ENCODE measurements at places on chromosomes 4 and X.

GRCh38 chr4:13968723-13969122 is 341.2 kb upstream of the BOD1L1 start:
- no peak for DNase-seq

GRCh38 chr4:138841343-138841742 is 174.2 kb upstream of the NOCT start:
- DNase-seq, result no peak

DNA sequence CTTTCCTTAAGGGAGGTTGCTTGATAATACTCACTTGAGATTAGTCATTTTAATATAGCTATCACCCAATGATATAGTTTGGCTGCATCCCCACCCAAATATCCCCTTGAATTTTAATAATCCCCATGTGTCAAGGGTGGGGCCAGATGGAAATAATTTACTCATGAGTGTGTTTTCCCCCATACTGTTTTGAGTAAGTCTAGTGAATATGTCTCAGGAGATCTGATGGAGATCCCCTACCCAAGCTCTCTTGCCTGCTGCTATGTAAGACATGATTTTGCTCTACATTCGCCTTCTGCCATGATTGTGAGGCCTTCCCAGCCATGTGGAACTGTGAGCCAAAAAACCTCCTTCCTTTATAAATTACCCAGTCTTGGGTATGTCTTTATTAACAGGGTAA is 539.7 kb upstream of the GRID2 start:
- no peak for DNase-seq

DNA sequence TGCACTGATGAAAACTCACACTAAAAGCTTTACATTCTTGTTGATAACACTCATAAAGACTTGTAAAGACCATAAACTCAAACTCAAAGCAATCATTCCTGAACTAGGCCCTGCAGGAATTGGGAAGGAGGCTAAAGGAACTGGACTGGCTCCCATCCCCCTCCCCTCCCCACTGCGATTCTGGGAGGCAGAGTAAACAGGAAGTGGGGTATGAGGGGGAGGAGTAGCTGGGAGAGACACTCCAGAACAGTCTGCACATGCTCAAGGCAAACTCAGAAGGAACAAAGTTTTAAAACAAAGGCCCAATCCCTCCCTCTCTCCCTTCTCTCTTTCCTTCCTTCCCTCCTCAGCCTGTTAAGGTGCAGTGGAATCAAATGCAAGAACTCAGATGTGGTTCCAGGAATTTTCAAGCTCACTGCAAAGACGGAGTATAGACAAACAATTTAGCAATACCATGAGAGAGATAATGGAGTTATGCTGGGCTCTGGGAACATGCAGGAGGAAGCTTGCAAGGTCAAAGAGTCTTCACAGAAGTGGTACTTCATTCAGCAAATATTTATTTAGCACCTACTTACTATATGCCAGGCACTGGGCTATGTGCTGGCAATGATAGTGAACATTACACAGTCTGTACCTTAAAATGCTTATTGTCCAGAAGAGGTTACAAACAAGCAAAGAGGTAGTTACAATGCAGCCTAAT is 15.9 kb downstream of the MID1IP1 start:
- DNase-seq, result no peak

- no peak for DNase-seq
Measured at GRCh38 chr4:154329939-154330338, 161.7 kb downstream of the DCHS2 start.

GRCh38 chr4:73847526-73848182 is 5.4 kb upstream of the PF4V1 start:
- no peak for DNase-seq

DNA sequence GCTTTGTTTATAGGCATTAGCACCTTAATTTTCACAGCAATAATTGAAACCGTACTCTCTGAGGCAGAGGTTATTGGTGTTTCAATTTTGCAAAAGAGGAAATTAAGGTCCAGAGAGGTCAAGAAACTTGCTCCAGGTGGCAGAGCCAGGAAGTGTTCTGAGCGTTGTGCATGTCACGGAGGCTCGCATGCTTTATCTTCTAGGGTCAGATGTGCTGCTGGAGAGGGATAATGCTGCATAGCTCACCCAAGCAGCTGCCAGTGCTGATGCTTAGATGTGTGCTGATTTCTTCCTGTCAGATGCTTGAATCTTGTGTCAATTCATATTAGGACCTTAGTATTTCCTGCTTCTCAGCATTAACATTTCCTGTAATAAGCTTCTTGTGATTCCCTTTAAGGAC is 13.0 kb upstream of the FGF5 start:
- no peak for DNase-seq

- DNase-seq, result no peak
Measured at GRCh38 chrX:48720577-48721250, 24.2 kb downstream of the SUV39H1 start.

- DNase-seq, result no peak
Measured at GRCh38 chrX:13036896-13037295, 7.5 kb downstream of the FAM9C start.

- no peak for DNase-seq
Measured at GRCh38 chr4:123599920-123600810, 203.6 kb downstream of the SPRY1 start.

DNA sequence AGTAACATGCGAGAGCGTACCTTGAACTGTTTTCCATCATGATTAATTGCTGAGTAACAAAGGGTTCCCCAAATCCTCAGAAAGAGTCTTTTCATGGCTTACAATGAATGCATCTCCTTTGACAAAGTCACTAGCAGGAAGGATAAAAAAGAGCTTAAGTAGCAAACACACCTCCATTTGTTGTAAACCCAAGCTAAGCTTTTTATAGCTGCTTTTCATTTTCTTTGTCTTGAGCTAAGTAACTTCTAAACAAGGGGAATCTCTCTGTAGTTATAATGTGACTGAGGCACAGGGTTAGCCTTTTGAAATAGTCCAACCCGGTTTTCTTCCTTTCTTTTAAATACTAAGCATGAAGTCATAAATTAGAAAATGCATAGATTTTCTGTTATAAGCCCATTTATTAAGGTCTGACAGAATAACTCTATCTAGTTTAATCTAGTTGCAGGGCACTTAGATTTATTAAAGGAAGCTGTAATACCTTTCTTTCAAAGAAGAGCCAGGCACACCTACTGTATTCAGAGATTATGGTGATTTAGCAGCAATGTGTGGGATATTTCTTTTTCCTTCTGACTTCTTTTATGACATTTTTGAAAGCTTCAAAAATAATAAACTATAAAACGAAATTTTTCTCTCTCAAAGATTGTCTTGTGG is 226.9 kb upstream of the SMIM31 start:
- no peak for DNase-seq

- no peak for DNase-seq
Measured at GRCh38 chr4:24693636-24694035, 101.7 kb upstream of the SOD3 start.

- no peak for DNase-seq
Measured at GRCh38 chr4:174389439-174389838, 105.7 kb downstream of the CEP44 start.

GRCh38 chr4:148065075-148065474 is 333.2 kb downstream of the ARHGAP10 start:
- DNase-seq, result no peak

DNA sequence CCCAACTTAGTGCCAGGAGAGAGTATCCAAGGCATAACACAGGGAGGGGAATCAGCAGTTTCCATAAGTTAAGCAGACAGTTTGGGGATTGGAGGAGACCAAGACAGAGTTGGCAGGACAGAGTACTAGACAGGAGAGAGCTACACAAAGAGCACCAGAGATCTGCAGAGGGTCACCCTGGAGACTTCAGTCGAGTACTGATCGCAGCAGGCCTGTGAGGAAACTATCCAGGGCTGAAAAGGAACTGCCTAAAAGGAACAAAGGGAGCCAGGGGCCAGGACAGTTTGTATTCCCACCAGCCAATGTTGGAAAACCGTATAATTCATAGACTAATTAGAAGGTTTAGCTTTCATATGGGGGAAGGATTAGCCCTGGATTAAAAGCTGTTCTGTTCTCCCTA is 80.6 kb upstream of the ENPP6 start:
- DNase-seq, result no peak

DNA sequence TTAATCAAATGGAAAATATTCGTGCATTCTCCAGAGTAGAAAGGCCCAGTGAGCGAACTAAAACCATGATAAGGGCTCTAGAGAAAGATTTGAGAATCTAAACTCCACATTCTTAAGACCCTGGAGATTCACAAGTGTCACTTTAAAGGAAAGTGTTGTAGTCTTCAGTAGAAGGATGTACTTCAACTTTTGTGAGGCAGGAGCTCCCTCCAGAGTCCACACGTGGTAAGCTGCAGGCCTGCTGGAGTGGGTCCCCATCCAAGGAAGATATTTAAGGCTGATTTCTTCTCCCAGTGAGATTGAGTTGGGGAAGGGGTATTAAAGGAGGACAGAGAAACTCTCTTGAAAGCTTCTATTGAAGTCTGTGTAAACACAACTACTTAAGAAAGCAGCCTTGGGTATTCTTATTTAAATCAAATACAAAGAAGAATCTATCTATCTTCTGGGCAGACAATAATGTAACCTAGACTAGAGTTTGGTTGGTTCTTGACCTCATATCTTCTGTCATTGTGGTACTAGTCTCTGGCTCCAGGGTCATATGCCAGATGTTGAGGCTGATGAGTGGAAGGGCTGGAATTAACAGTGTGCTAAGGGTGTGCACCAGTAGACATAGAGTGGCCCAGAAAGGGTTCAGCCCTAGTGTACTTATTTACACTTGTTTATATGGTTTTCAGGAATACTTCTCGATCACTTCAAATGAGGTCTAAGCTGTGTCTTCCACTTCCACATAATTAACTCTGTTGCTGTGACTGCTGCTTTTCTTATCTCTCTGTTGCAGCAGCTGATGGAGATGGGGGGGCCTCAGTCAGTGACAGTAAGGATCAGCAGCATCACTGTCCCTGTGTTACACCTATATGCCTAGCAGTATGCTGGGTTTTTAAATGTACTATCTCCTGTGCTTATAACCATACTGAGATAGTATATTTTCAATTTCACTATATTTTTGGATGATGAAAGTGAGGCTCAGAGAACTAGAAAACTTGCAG is 76.1 kb downstream of the HMGB2 start:
- DNase-seq, result peak; percentile 15

GRCh38 chr4:108980455-108981239 is 217.8 kb upstream of the ETNPPL start:
- no peak for DNase-seq

DNA sequence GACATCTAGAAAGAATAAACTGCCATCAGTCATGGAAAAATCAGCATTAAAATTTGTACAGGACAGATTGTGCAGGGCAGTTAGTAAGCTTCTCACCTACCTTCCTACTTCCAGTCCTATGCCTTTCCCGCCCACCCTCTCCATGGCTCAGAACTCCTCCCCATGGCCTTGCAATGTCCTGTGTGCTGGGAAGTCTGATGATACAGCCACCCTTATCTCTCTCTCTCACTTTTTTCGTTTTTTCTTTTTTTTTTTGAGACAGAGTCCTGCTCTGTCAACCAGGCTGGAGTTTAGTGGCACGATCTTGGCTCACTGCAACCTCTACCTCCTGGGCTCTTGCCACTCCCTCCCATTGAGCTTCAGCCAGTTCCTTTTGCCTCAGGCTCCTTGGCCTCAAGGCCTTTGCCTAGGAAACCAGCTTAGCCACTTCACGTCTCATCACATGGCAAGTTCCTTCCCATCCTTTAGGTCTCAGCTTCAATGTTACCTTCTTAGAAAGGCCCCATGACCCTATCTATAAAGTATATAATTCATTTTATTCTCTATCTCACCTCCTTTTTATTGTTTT is 259.7 kb downstream of the NKX6-1 start:
- no peak for DNase-seq

DNA sequence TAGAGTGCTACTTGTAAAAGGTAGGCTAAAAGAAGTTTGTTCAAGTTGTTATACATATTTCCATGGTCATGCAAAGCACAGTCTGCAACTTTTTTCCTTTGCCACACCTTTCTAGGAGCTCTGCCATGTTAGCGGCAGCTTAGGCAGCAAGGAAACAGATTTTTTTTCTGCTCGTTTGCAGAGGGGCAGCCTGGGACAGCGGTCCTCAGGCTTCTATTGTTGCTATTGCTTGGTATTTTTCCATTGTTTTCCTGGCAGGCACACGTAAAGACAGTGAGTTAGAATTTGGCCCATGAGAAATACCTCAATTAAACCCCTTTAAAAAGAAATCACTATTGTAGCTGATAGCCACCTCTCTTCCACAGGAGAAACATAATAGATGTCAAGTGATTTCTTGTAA is 391.4 kb downstream of the SH2D1A start:
- DNase-seq, result no peak

- no peak for DNase-seq
Measured at GRCh38 chr4:40576651-40577480, 52.8 kb downstream of the RBM47 start.

GRCh38 chr4:124032035-124032434 is 635.4 kb downstream of the SPRY1 start:
- DNase-seq, result no peak

DNA sequence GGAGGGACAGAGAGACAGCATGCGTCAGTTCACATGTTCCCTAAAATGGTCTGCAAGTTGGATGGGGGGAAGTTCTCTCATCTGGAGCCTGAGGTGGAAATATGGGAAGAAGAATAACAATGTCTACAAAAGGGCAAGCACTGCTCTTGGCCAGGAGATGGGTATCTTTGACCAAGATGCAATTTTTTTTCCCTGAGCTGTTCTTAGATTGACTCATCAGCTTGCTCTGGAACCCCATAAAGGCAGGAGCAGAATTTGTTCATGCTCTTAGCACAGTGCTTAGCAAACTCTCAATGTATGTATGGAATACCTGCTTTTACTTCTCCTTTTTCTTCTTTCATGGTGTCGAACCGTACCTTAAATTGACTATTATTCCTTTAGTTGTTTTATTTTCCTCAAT is 90.5 kb upstream of the ZNF827 start:
- no peak for DNase-seq

DNA sequence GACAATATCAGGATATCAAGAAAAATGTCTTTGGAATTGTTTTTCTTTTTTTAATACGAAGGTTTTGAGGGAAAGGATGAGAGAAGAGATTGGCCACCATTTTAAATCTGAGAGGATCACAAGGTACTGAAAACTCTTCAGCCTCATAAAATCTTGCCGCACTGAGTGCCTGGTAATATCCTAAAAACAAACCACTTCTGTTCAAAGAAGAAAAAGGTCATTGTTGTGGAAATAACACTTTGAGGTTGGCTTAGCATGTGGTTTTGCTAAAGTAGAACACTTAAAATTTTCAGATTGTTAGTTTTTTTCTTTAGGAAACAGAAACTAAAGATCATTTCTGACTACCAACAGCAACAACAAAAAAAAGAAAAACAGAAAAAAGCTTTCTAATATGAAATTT is 1.0 kb upstream of the CLDN22 start:
- no peak for DNase-seq

DNA sequence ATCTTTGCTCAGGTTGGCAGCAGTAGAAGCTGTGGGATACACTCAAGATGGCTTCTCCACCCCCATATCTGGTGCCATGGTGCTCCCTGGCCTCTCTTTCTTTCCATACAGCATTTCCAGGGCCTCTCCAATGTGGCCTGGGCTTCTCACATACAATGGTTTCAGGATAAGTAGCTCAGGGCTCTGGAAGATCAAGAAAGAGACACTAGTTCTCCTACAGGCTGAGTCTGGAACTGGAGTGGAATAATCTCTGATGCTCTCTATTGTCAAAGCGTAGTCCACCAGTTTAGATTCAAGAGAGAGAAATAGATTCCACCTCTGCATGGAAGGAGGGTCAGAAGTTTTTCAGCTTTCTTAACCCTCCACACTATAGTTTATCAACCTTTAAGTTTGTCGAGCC is 138.2 kb upstream of the AADAT start:
- no peak for DNase-seq

Measured in stimulated activated CD8-positive, alpha-beta memory T cell treated with anti-CD3 and anti-CD28 coated beads, Interleukin-7, amount 100 ng/mL, for 24 hours (primary cell).